ENCODE measurements at places on chromosomes 12 and 14.

DNA sequence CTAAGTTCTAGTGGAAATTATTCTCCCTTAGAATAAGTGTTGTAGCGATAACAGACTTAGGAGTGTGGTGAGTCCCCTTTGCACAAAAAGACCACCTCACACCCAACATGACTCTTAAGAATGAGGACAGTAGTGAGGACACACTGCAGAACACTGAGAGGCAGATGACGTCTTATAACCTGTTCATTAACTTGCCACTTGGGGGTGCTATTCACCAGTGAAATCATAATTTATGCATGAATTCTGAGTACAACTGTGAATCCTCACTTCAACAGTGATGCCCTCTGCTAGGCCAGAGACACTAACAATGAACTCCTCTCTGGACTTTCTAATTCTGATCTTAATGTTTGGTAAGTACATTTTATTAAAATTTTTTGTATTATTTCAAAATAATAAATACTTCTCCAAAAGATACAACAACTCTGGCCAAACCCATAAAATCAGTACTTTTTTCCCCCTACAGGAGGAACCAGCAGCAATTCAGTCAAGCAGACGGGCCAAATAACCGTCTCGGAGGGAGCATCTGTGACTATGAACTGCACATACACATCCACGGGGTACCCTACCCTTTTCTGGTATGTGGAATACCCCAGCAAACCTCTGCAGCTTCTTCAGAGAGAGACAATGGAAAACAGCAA is 274.7 kb downstream of the DAD1 start:
- peak; percentile 65 for ATAC-seq

DNA sequence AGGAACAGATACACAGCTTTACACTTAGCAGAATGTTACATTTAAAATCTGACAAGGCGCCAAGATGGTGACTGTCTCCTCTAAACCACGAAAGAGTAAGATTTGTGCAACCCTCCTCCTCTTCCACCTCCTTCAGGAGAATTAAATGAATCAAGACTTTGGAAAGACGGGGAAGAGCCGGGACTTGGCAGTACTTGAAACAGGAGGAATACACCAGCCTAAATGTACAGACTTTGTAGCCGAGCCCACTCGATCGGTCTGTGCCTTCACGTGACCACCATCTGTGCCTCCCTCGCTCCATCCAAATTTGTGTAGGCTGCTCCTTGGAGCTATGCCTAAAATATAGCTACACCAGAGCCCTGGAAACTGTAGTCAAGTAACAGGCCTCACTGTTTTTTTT is 38.3 kb downstream of the SSPN start:
- ATAC-seq: no peak

DNA sequence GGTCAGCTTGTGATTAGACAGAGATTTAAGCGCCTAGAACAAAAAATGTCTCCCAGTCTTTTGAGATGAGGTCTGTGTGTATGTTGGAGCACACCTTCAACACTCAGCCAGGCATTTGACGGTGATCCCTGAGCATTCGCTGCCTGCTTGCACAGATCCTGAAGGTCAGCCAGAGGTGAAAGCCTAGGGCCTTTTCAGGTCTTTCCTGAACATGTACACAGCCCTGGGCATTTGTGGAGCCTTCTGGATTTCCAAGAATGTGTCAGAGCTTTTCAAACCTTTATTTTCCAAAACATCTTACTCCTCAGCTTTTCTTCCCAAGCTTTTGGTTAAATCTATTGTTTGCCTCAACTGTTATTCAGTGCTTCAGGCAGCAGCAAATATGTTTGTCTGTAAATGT is 59.1 kb upstream of the AMN start:
- no peak for ATAC-seq

- no peak for ATAC-seq
Measured at GRCh38 chr12:109814600-109815150, 18.5 kb downstream of the TRPV4 start.

DNA sequence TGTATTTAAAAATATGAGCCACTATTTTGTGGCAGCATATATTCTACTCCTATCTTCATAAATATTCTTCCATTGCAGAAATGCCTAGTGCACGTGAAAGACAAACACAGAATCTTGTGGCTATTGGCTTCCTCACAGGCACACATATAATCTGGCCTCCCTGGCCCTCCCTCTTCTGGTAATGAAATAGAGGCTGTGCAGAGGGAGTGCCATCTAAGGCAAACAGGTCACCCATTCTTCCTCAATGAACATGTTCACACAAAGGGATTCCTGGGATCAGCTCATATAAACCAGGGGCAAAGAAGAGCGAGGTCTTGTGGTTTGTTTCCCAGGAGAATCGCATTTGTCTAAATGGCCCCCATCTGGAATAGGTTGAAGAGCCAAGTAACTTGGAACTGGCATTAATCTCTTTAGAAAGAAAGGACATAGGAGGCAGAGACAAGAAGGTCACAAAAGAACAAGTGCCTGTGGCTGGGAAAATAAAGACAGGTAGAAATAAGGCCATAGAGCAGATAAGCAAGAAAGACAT is 171.6 kb upstream of the PTPRQ start:
- no peak for ATAC-seq

DNA sequence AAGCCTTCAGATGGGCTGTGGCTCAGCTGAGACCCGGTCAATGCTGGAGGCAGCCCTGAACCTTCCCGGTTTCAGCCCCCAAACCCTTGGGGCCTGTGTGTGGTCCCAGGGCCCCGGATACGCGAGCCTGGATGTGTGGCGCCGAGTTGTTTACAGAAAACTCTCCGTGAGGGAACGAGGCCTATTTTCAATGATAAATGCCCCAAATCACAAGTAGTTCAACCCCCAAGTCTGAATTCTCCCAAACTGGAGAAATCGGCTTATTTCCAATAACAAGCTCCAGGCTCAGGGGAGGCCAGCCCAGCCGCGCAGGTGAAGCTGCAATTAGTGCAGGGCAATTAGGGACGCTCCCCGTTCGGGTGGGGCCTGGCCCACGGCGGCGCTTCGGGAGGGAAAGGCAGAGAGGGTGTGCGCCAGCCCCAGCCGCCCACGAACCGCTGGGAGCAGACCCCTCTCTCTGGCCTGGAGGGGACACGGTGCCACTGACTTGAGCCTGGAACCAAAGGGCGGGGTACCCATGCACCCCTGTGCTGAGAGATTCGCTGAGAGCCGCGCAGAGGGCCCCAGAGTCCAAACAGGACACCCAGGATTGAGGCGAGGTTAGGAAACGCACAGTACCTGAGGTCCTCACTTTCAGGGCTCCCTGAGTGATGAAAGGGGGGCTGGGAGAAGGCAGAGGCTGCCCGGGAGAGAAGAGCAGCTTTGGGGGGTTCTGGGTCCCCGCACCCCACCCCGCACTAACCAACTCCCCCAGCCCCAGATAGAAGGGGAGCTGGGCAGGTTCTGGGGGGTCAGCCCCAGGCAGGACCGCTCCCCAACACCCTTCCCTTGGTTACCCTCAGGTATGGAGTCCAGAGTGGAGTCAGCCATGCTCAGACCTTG is 14.2 kb upstream of the ANKRD9 start:
- ATAC-seq: no peak

- no peak for ATAC-seq
Measured at GRCh38 chr14:24098927-24099813, 5.1 kb downstream of the PCK2 start.

DNA sequence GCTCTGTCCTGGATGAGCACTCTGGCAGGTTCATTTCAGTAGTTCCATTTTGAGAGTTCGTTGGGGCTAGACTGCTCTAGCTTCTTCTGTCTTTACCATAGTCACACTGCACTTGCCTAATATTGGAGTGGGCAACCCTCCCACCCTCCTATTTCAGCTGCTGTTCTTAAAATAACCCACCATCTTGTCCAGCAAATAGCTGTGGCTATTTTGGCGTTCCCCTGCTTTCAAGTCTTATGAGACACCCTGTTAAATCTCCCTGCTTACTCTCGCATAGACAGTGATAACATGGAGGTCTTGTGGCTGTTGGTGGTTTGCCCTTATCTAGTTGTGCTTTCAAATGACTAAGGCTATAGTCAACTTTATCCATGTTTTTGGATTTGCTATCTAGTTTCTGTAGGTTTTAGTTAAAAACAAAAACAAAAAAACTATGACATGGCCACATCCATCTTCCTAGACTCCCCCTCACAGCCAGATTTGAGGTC is 65.5 kb downstream of the LRP6 start:
- no peak for ATAC-seq

DNA sequence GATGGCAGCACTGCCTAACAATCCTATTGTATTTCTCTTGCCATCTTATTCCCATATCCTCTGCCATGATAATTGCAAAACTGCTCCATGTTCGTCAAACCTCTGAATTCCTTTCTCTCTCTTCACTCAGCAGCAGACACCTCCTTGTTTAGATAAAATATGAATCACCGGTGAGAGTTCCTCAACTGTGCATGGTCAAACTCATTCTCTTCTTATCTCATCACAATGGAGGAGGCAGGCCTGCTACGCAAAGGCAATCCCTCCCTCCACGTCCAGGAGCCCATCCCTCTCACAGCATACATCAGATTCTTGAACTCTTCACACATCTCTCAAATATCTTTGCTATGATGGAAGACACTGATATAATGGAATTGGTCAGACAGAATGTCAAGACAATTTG is 90.1 kb upstream of the DAAM1 start:
- no peak for ATAC-seq

GRCh38 chr12:126700096-126700495 is 1566.9 kb upstream of the TMEM132C start:
- ATAC-seq: no peak

DNA sequence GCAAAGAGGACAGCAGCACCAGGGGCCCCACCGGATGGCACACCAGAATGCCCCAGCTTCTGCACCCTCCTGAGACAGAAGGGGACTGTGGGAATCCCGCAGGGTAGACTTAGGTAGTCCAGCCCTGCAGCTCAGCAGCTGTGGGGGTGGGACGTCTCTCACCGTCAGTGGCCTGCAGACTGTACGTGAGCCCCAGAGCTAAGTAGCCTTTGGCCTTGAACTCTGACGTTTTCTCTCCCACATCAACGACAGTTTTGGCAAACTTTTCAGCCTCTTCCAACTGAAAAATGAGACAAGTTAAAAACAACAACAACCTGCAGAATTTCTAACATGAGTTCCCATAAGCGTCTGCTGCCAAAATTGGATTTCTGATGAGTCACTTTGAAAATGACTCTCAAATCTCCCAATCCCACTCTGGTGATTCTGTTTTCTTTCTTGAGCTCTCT is 161.4 kb downstream of the TTC7B start:
- ATAC-seq: no peak
